Immature natural killer cell (primary cell): ENCODE measurements at places on chromosomes 6 and 20.

DNA sequence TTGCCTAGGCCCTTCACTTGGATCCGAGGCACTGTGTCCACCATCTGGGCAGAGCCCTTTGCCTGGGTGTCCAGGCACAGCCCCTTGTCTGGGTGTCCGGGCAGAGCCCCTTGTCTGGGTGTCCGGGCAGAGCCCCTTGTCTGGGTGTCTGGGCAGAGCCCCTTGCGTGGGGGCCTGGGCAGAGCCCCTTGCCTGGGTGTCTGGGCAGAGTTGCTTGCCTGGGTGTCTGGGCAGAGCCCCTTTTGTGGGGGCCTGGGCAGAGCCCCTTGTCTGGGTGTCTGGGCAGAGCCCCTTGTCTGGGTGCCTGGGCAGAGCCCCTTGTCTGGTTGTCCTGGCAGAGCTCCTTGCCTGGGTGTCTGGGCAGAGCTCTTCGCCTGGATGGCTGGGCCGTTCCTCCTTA, 443.4 kb upstream of the CDH4 start:
- DNase-seq: no peak

- DNase-seq: no peak
Observed at GRCh38 chr6:56802584-56802983, 152.3 kb upstream of the BEND6 start.

DNA sequence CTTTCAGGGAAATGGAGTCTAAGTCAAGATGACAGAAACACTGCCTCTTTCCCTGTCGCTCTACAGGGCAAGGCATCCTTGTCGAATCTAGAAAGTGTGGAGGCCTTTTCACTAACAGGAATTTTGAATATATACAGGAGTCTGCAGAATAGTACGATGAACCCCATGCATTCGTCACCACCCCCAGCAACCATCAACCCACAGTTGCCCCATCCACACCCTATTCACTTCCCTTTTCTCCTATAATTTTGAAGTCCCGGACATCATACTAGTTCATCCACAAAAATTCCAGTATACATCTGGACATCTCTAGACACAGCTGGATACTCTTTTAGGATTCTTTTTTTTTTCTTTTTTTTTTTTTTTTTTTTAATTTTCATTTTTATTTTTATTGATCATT, 80.7 kb upstream of the RIN2 start:
- DNase-seq: no peak

GRCh38 chr6:45364466-45364865, 13.3 kb downstream of the SUPT3H start:
- DNase-seq: no peak

DNA sequence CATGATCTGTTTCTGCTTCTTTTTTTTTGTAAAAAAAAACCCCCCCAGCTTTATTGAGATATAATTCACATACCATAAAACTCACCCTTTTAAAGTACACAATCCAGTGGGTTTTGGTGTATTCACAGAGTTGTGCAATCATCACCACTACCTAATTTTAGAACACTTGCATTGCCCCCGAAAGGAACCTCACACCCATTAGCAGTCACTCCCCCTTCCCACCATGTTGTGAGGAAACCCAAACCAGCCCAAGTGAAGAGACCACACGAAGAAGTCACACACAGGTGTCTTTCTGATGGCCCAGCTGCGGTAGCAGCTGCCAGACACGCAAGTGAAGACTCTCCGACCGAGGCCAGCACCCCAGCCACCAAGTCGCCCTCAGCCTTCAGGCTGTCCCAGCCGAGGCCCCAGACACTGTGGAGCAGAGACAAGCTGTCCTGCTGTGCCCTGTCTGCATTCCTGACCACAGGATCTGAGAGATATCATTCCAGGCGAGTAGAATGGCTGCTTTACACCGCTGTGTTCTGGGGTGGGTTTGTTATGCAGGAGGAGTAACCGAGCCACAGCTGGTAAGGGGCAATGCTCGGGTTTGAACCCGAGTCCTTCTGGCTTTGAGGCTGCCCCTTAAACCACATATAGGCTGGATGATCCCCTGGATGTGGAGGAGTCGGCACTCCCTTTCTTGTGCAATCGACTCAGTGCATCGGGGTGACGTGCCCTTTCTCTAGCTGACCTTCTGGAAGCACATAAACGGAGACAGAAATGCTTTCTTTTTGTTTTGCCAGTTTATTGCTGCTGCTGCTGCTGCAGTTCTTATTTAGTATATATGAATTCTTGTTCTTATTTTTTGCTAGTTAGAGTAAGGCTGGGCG, 59.1 kb upstream of the PTPN1 start:
- DNase-seq: peak; percentile 85

DNA sequence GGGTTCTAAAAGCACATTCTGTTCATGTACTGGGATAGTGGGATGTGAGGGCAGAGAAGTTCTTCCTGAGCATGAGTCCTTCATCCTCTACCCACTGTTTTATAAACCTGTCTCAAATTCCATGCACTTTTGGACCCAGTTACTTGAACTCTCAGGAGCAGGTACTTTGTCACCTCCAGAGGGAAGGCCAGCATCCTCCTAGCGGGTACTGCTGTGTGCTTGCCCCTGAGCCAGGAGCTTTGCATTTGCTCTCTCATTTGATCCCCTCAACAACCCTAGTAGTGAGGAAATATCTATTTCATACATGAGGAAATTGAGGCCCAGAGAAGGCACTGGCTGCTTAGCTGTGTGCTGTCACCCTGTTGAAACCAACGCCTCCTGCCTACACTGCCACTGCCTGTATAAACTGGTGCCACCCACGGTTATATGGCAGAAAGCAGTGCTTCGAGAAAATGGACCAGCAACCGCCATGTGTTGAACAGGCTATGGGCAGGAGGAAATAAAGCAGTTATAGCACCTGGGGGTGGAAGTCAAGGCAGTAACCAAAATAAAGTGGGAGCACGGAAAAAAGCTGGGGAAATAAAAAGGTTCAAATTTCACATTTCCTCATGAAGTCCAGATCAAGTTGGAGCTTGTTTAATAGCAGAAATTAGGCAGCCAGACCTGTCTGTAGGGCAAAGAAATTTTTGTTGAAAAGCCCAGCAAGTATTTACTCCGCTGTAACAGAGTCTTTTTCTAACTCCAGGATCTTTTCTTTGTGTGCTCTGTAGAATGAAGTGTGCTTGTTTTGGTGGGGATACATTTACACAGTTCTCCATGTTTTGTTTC, 38.0 kb downstream of the KLHL31 start:
- DNase-seq: no peak

DNA sequence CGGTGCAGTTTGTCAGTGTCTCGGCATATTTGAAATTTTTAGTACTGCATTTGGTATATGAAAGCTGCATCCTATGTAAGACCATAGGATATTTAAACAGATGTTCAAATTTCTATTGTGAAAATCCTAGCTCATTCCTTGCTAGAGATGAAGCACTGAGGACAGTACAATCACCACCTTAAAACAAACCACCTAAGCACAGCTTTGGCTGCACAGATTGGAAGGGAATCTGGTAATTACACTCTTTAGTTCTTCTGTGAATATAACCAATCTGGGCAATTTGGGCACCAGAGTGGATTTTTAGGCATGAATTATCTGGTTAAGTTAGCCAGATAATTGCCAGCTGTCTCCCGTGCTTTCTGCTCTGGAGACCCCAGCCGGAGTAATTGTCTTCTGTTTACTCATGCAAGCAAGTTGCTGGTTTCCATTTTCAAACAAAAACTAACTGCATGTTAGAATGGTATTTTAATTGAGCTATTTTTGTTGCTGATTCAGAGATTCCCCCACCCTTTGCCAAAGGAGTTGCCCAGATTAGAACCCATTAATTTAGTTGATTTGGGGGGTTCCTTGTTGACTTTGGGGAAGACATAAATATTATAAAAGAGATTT, 36.9 kb downstream of the E2F3 start:
- no peak for DNase-seq

GRCh38 chr6:116475141-116475540, 14.0 kb downstream of the CALHM6 start:
- DNase-seq: no peak

DNA sequence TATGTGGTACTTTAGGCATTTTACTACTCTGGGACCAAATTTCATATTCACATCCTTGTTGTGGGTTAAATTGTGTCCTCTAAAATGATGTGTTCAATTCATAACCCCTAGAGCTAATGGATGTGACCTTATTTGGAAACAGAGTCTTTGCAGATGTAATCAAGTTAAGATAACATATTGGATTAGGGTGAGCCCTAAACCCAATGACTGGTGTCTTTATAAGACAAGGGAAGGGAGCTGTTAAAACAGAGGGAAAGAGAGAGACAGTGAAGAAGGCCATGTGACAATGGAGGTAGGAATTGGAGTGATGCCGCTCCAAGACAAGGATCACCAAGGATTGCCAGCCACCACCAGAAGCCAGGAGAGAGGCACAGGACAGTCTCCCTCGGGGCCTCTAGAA, 220.0 kb downstream of the ADGRG6 start:
- no peak for DNase-seq

GRCh38 chr6:99151634-99152346, 197.7 kb downstream of the FAXC start:
- no peak for DNase-seq

GRCh38 chr20:54069501-54069971, 858 bp downstream of the BCAS1 start:
- DNase-seq: no peak

DNA sequence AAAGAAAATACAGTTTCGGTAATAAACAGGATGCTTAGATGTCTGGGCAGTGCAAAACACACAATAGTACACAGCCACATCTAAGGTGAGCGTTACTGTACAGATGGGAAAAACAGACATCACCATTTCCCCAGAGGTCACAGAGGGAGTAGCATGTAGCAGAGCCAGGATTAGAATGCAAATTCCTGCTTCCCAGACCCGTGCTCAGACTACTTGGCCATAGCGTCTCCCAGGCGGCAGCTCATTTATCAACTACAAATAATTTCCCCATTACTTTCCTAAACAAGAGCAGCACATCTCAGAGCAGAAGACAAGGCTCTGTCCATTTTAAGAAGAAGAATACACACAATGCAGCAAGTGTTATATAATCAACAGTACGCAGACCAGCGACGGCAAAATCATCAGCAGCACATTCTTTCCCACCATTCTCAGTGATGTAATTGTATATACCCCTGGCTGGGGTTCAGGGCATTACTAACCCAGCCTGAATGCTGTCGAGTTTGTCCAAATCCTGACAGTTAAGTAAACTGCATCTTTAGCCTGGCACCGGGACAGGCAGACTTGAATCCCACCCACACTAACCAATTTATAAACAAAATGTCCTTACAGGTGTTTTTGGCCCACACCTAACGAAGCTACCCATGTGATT, 61.9 kb downstream of the CNKSR3 start:
- DNase-seq: no peak

- DNase-seq: peak; percentile 51
Observed at GRCh38 chr6:32968867-32969684, 682 bp downstream of the BRD2 start.

GRCh38 chr6:35452183-35453090, at the start of gene FANCE:
TSS of gene FANCE (plus strand) at chr6:35452338. CDS start at chr6:35452546, 208 bp downstream.
- peak; percentile 90 for DNase-seq

GRCh38 chr6:111990214-111990613, 63.7 kb upstream of the CCN6 start:
- peak; percentile 62 for DNase-seq

DNA sequence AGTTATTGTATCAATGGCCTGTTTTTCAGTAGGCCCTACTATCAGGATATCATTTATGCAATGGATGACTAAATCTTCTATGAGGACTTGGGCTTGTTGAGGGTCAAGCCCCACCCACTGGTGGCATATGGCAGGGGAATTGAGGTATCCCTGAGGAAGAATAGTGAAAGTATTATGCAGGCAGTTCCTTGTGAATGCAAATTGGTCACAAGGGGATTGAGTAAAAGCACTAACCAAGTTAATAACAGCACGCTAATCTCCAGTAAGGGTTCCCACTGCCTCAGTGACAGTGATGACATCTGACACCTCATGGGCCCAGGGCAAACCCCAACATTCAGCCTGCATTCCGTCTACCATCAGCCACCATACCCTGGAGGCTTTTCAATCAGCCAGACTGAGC, 14.9 kb downstream of the BPIFA1 start:
- no peak for DNase-seq

GRCh38 chr6:153790876-153791473, 248.1 kb upstream of the OPRM1 start:
- no peak for DNase-seq

DNA sequence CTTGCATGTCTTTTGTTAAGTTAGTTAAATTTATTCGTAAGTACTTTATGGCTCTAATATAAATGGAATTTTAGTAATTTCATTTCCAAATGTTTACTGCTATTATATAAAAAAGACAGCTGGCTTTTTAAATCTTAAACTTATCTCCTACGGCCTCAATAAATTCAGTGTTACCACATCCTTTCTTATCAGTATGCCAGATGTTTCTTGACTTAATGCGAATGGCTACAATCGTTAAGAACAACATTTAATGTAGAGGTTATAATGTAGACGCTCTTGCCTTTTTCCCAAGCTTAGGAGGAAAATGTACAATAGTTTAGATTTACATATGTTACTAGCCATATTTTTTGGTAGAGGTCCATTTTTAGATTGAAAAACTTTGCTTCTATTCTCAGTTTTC, 659.4 kb downstream of the TENT5A start:
- no peak for DNase-seq
